ENCODE measurements at places on chromosomes 3 and 15.

DNA sequence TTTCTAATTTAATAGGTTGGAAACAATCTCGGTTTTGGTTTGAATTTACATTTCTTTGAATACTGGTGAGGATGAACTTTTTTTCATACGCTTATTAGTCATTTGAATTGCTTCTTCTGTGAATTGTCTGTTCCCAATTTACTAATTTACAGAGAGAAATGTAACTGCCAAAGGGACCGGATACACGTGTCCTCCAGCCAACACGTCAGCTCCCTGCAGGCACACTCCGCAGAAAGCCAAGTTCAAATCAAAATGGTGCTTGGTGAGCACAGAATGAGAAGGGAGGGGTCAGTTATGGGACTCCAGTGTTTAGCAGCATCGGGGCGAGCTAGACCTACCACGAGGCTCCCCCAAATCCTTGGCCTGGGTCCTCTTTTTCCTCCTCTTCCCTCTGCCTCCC is 10.8 kb upstream of the TSEN2 start:
- DNase-seq = no peak

DNA sequence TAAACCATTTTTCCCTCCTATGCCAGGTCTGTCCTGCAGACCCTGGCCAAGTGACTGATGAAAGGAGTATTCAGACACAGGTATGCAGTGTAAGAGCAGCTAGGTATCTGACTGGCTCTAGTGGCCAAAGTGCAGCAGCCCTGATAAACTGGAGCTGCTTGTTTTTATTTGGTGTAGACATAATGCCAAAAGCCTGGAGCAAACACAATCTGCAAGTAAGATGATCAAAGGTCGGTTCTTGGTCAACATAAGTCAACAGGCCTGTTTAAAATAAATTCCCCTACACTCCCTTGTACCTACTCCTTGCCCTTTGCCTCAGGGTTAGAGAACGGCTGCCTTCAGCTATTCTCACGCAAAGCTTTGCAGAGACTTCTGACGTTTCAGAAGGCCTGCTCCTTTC is 1003.1 kb downstream of the ZPLD1 start:
- DNase-seq = no peak

DNA sequence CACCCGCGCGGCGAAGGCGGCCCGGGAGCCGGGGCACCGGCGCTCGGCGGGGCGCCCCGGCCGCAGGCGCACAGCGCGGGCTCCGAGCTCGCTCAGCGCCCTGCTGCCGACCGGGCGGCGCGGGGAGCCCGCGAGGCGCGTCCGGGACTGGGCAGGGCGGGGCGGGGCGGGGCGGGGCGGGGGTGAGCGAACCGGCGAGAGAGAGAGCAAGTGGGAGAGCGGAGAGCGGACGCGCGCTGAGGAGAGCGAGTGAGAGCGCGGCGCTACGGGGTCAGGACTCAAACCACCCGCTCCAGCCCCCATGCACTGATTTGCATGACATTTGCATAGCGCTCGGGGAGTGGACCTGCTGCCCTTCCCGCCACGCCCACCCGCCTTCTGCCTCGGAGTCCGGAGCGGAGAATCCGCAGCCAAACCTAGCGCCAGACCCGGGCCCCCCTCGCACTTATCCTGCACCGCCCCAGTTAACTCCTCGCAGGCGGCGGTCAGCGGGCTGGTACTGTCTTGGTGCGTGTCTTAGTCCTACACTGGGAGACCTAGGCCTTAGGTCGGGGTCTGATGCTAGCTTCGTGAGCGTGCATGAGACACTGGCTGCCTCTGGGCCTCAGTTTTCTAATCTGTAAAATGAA is at the start of gene MYLK:
MYLK (minus strand) TSS at position 130 of the 629 bp plus-strand sequence. CDS start 90,491 bp downstream, outside the sequence.
- peak; percentile 52 for DNase-seq

DNA sequence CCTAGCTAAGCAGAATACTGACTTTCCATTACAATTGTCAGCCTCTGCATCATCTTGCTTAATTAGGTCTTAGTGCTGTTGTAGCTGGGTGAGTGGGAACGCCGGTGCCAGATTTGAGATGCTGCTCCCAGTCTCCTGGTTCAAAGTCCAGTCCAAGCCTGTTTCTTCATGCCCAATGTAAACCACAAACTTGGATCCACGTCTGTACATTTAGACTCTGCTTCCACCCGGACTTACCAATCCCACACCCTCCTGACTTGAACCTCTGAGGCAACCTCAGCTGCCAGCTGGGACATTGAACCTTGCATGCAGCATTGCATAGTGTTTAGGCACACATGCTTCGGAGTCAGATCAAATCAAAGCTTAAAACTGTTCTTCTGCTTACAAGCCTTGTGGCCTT is 43.0 kb downstream of the BCL2L10 start:
- no peak for DNase-seq

DNA sequence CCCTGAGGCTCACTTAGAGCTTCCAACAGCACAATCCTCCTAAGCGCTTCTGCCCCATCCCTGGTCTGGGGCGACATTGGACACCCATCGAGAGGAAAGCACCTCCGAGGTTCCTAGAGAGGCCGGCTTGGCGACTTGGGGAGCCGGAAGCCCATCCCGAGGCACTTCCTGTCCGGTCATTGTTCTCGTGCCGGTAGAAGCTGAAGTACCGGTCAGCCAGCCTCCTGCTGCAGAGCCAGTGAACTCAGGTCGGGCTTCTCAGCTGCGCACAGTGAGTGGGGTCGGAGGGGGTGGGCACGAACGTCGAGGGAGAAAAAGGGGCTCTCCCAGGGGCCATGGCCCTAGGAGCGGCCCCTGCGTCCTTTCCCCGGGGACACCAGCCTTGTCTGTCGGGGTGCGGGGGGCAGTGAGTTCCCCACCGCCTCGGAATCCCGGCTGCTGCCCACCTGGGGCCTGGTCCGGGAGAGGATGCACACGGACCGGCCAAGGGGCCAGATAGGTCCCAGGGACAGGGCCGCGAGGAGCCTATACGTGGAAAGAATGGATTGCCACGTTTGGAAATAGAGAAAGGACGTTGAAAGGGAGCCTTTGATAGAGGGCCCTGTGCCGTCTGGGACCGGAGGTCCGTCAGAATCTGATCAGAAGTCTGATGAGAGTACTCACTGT is at the start of gene ZNF35:
ZNF35 (plus strand) TSS at position 169 of the 666 bp plus-strand sequence. CDS start 2,336 bp downstream, outside the sequence.
- peak; percentile 70 for DNase-seq

DNA sequence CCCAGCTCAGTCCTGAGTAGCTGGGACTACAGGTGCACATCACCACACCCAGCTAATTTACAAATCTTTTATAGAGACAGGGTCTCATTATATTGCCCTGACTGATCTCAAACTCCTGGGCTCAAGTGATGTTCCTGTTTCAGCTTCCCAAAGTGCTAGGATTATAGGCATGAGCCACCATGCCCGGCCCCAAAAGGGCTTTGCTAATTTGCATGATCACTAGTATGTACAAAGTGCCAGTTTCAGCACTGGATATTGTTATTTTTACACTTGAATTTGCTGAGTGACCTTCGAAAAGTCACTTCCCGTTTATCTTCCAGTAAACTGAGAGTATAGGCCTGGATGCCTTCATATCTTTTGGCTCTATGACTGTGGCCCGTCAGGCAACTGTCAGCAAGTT is 12.2 kb downstream of the CLN6 start:
- no peak for DNase-seq

- DNase-seq = no peak
Measured at GRCh38 chr3:182544542-182544941, 248.8 kb upstream of the ATP11B start.

DNA sequence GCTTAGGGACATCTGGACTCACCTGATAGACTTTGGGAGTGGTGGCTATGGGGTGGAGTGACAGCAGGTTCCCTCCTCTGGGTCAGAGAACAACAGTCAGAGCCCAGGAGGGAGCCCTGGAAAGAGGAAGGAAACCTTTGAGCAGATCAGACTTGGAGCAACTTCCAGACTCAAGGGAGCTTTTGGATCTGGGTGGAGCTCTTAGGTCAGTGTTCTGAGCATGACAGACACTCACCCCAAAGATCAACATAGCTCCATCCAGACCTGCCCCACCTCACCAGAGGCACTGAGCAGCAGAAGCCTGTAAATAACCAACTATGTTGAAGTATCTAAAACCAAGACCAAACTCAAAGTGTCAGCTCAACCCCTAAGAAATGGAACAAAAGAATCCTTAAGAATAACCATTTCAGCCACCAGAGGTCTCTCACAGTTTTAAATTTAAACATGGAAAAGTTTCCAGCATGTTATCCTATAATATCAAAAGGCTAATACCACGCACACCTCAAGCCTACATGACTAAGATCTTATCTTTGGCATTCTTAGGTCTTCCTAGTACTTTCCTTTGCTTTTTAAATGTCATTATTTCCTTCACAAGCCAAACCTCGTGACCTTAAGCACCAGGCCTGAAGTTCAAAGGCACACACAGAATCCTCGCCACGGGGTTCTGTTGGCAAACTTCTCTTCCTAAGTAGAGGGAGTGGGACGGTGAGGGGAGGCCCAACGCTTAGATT is 56.4 kb downstream of the UMPS start:
- no peak for DNase-seq

GRCh38 chr3:56830884-56831283 is 29.1 kb upstream of the ARHGEF3 start:
- DNase-seq = no peak

DNA sequence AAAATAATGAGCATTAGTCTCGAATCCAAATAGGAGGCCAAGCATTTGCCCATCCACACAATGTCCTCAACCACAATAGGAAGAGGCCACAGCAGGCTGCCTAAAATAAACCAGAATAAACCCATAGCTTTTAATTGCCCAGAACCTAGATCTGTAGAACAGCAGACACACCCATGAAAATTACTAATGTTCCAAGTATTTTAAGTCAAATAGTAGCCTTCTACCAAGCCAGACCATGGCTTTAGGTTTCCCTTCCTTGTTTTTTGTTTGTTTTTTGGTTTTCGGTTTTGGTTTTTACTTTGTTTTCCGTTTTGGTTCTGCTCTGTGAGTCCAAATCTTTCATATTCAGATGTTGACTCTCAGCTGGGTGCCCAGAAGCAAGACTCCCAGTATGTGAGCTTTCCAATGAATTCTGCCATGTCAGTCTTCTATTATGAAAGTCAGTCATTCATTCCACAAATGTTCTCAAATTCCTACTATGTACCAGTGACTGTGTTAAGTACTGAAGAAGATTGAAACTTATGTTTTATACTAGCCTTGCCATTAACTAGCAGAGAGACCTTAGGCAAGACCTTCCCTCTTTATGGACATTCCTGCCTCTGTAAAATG is 57.8 kb upstream of the BOC start:
- no peak for DNase-seq

- no peak for DNase-seq
Measured at GRCh38 chr3:50134367-50134766, 20.8 kb upstream of the SEMA3F start.

DNA sequence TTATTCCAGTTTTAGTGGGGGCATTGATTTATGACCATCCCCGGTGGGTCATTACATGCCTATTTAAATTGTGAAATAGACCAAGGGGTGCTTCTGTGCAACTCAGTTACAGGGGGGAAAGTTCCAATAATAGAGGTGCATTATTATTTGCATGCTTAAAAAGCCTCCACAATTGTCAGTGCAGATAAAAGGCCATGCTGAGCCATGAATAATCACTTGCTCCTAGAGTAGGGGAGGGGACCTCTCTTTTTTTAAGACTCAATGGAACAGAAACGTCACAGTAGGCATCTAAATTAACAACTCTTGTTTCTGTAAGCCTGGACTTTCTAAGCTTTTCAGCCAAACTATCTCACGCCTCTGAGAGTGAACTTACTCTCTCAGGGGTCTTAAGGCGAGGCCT is 66.5 kb upstream of the CMTM7 start:
- DNase-seq = no peak

DNA sequence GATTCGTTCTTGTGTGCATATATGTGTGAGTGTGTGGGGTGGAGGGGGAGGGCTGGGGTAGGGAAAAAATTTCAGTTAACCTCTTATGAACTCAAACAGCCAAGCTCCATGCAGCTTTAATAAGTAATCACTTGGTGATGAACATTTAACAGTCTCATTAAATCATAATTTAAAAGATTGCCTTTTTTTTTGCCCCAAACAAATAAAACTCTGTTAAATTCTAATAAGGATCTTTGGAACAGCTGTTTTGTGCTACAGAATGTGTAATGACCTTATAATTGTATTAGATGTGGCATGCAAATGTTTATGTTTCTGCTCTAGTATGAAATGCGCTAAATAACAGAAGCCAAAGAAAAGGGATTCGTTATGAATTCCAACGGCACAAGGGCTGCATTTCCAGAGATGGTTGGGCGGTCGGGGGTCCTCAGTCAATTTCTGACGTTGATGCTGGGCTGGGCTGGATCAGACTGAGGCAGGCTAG is 80.0 kb upstream of the RORA start:
- no peak for DNase-seq

DNA sequence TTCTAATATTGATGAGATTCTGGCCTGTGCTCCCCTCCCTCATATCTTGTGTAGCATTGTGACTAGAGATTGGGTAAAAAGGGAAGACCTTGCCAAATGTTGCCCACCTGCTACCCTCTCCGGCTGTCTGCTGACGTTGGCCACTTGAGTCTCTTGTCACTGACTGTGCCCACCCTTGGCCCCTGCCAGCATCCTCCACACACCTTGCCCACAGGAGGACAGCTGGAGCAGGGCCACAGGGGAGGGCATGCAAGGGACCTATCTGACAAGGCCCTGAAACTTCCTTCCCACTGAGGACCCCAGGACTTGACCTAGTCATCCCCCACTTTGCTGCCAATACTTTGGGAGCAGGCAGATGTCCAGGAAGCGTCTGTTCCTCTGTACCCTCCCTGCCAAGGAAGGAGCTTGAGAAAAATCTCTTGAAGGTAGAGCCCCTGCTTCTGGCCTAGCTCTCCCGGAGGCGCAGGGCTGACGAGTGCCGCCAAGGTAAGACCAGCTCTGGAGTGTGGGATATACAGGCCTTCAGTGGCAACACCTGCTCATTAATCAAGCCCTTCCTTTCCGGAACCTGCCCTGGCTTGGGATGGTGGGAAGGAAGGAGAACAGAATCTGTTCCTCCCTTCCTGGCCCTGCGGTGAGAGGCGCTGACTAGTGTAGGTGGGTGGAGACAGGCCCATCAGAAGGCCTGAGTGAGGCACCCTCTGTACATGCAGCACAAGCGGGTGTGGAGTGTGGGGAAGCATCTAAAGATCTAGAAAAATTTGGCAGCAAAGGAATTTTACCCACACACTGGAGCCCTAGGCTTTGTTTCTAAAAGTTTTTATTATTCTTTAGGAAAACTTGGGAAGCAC is 4.9 kb upstream of the PAK6 start:
- DNase-seq = no peak

GRCh38 chr15:52185151-52185561 is 6.0 kb downstream of the GNB5 start:
- no peak for DNase-seq

- no peak for DNase-seq
Measured at GRCh38 chr15:76803049-76803571, 102.0 kb downstream of the SCAPER start.

GRCh38 chr3:30522476-30522875 is 83.9 kb upstream of the TGFBR2 start:
- no peak for DNase-seq

DNA sequence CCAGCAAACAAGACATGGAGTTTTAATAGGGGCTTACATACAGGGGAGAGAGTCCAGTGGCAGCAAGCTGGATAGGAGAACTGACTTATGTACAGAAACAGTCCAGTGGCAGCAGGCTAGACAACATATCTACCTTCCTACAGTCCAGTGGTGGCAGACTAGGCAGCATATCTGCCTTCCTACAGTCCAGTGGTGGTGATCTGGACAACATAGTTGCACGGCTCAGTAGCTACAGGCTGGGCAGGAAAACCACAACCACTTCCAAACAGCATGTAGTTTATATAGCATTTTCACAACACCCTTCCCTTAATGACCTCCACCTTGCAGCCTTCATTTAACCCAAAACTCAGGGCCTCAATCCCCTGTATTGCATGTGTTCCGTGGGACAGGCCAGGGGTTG is 181.3 kb upstream of the EIF1B start:
- DNase-seq = no peak

GRCh38 chr15:92981333-92981732 is 81.2 kb downstream of the CHD2 start:
- DNase-seq = no peak
